ENCODE measurements at places on chromosomes 7 and 10.

GRCh38 chr7:74461970-74462706, 8.4 kb downstream of the GTF2IRD1 start:
- DNase-seq: no peak

DNA sequence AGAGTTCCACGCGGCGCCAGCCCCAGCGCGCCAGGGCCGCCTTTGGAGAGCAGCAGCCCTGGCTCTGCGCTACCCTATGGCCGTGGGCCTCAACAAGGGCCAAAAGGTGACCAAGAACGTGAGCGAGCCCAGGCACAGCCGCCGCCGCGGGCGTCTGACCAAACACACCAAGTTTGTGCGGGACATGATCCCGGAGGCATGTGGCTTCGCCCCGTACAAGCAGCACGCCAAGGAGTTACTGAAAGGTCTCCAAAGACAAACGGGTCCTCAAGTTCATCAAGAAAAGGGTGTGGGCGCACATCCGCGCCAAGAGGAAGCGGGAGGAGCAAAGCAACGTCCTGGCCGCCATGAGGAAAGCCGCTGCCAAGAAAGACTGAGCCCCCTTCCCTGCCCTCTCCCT, 144.1 kb downstream of the SRPK2 start:
- no peak for DNase-seq

GRCh38 chr10:109740436-109740835, 182.9 kb downstream of the XPNPEP1 start:
- no peak for DNase-seq

DNA sequence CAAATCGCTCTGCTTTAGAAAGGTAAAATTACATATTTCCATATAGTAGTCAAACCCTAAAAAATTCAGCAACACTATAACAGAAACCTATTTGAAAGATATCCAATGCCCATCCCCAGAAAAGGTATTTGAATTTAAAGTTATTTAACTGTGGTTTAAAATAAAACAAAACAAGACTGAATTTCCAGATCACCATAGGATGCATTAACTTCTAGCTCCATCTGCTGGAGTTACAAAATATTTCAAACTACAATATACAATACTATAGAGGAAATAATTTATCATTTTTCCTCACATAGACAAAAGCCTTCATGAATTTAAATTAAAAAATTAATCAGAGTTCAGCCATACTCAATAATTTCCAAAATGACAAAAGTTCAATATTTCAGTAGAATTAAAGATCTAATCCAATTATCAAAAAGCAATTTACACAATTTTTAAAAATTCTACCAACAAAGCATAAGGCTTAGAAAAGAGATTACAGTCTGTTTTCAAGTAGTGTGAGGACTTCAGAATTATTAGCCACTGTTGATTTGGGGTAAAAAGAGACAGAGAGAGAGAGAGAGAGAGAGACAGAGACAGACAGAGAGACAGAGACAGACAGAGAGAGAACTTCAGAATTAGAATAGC, 75.9 kb downstream of the LMBR1 start:
- DNase-seq: no peak

DNA sequence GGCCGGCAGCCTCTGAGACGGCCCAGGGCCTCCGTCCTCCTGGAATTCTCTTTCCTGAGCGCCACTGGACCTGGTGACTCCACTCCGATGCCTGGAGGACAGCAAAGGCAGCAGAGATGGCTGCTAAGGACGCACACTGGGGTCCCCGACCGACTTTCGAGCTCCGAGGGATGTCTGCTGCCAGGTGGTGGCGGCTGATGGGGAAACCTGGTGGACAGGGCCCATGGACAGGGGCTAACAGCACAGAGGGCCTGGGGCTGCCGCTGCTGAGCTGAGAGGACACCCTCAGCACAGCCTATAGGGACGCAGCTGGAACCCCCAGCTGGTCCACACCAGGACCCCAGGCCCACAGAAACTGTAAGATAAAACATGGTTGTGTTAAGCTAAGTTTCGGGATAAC, 366.3 kb downstream of the DNAJB6 start:
- DNase-seq: no peak

DNA sequence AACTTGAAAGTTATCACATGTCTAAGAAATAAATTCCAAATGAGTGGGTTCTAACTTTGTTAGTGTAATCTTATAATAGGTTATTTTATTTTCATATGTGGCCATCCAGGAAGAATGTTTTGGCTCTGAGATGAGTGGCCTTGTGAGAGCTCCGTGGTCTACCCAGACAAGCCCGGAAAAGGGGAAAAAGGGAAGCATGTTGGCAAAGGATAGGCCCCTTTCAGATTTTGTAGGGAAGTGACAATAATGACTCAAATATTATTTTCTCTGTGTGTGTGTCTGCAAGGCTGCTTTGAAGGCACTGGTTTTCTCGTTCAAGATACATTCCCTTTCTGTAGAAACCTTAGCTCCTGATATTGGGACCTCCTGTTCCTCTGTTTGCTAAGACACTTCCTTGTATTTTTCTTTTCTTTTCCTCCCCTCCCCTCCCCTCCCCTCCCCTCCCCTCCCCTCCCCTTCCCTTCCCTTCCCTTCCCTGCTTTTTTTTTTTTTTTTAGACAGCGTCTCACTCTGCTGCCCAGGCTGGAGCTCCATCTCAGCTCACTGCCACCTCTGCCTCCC, 240.8 kb downstream of the LRMDA start:
- no peak for DNase-seq

GRCh38 chr10:101762736-101763135, 13.2 kb downstream of the FGF8 start:
- no peak for DNase-seq

DNA sequence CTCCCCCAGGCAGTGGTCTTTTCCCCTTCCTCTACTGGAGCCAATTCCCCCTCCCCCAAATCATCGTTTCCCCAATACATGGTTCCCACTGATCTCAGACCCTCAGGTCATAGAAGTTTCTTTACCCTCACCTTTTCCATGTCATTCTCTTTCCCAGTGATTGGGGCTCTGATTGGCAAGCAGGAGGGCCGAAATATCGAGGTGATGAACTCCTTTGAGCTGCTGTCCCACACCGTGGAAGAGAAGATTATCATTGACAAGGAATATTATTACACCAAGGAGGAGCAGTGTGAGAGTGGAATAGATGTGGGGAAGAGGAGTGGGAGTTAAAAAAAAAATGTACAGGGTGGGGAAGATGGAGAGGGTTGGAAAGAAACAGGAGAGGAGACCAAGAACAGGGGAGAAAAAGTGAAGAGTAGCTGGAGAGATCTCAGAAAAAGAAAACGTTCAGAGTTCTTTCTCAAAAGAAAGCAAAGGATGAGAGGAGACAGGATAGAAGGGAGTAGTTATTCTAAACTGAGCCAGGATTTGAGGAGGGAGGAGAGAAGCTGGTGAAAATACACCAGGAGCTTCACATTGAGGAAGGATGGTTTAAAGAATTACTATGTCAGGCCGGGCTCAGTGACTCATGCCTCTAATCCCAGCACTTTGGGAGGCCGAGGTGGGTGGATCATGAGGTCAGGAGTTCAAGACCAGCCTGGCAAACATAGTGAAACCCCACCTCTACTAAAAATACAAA, 858 bp downstream of the COPS6 start:
- DNase-seq: no peak

- DNase-seq: no peak
Measured at GRCh38 chr7:66255534-66256100, 50.5 kb downstream of the TPST1 start.

- DNase-seq: no peak
Measured at GRCh38 chr10:72525689-72526088, 100.2 kb downstream of the MICU1 start.
